ENCODE measurements at places on chromosomes 3 and 15.

GRCh38 chr3:71533588-71533987 is 49.9 kb downstream of the FOXP1 start:
- DNase-seq: no peak

DNA sequence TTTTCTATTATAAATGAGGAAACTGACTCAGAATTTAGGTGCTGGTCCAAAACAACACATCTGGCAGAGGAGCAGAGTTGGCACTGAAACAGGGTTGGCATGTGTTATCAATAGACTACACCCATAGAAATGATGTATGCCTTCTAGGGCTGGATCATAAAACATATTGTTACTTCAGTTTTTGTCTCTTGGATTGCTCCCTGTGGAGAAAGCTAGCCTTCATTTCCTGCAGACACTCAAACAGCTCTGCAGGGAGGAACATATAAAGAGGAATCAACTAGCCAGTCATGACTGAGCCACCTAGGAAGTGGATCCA is 507 bp upstream of the MRPL3 start:
- DNase-seq: no peak

DNA sequence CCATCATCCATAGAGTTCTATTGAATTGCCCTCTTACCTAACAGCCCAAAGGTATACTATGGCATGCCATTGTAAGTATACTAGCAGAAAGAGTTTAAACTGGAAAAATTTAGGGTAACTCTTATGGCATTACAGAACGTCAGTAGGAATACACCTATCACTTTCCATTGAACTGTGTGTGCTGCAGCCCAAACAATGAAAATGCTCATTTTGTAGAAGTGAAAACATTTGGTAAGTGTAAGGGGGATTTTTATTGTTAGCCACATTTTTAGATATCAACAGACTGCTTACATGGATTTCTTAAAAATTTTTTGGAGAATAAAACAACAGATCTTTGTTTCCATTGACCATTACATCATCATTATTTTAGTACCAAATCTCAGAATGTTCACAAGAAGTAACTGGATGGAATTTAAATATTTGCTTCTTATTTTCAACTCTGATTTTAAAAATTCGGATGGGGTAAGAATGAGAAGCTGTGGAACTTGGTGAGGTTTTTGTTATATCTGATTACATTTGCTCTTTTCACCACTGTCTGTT is 245.9 kb downstream of the UBE2E2 start:
- no peak for DNase-seq

DNA sequence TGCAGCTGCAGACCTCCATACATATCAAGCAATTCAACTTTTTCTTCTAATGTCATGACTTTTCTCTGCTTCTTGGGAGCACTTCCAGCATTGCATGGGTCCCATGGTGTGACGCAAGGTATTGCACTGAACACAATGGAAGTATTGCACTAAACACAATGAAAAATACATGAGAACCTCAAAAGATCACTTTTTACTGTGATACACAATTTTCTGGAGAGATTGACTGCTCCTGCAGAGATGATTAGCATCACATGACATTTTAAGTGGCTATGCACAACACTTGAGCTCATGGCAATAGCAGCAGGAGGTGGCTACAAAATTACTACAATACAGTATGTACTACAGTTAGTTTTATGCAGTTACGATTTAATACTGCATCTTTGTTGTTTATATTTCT is 113.5 kb upstream of the BHLHE40 start:
- no peak for DNase-seq

DNA sequence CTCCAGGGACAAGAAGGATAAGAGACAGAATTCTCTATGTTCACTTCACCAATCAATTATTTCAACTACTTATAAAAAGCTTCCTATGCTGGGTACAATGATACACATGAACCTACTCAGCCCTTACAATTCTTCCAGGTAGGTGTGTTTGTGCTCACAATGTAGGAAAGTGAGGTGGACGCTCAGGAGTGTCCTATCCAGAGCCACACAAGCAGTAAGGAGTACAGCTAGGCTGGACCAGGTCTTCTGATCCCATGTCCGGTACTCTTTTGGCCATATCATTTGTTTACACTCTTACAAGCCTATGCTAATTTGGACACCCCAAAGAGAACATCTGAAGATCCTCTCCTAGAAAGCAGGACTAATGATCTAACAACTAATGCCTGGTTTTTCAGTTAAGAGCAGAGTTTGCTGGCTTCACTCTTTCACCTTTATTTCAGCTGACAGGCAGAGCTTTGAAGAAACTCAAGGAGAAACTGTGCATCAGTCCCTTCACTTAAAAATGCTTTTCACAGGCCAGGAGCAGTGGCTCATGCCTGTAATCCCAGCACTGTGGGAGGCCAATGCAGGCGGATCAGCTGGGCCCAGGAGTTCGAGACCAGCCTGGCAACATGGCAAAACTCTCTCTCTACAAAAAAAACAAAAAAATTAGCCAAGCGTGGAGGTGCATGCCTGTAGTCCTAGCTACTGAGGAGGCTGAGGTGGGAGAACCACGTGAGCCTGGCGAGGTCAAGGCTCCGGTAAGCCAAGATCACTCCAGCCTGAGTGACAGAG is 27.5 kb downstream of the IGF2BP2 start:
- DNase-seq: no peak

- DNase-seq: no peak
These were observed 63.8 kb upstream of the SNRPA1 start for GRCh38 chr15:101358895-101359294.

DNA sequence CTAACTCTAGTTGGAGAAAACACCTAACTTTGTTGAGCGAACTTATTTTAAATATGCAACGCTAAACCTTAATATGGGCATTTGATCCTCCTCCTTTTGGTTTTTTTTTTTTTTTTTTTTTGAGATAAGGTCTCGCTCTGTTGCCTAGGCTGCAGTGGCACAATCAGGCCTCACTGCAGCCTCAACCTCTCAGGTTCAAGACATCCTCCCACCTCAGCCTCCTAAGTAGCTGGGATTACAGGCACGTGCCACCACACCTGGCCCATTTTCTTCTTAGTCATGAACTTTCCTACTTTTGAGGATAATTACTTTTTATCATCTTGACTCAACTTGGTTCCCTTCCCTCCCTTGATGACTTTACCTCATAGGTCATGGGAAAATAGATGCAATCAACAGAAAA is 3.9 kb downstream of the NUSAP1 start:
- DNase-seq: no peak

GRCh38 chr3:12709334-12709733 is 45.4 kb upstream of the RAF1 start:
- no peak for DNase-seq

DNA sequence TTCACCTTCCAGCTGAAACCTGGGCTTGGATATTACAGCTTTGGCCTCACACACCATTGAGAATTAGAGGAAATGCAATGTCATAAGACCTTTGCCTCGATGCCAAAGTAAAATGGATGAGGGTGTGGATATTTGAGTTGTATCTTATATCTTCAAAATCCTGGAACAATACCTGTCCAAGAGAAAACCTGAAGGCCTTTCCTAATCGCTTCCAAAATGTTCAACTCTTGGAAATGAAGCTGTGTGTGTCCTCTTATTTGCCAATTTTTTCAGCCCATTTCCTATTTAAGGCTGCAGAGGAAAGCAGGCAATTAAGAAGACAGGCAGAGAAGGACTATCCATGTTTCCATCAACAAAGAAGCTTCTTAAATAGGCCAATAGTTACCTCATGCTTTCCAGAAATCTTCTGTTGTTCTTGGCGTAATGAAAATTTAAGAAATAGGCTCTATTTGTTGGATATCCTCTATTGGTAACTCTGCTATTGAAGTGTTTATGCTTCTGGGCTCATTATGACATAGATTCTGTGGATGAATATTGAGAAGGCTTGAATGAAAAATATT is 99.5 kb upstream of the ZBTB20 start:
- no peak for DNase-seq

DNA sequence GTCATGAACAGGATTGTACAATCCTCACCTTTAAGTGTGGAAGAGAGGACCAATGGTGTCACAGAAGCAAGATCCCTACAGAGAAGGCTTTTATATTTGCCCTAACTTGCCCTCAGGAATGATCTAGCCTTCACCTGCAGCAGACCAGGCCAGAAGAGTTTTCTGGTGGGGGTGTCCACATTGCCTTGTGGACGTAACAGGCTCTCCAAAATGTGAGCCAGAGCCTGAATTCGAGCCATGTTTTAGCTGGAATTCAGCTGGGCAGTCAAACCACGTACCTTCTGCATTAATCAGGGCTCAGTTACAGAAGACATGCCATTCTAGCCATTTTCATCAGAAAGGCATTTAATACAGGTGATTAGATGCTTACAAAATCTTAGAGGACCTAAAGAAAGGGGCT is 23.6 kb upstream of the RAB7A start:
- DNase-seq: no peak

GRCh38 chr15:53739651-53740050 is 19.8 kb downstream of the WDR72 start:
- DNase-seq: no peak

All from activated CD4-positive, alpha-beta T cell treated with anti-CD3 and anti-CD28 coated beads for 1 hour (primary cell).